Peyer's patch (tissue), 4 donors: ENCODE measurements at places on chromosomes 2 and 18. TPM values are rescaled to one million over a fixed set of nuclear protein-coding genes. Genes with fewer than 3 reads are reported as not detected.
A peak's percentile ranks its signal among the peaks of the same experiment; 100 is the strongest.

The FAM110C gene
- total RNA-seq: 39.2 TPM

GRCh38 chr2:8072907-8073306 lies 608.9 kb upstream of the ID2 start:
- no peak for DNase-seq

DNA sequence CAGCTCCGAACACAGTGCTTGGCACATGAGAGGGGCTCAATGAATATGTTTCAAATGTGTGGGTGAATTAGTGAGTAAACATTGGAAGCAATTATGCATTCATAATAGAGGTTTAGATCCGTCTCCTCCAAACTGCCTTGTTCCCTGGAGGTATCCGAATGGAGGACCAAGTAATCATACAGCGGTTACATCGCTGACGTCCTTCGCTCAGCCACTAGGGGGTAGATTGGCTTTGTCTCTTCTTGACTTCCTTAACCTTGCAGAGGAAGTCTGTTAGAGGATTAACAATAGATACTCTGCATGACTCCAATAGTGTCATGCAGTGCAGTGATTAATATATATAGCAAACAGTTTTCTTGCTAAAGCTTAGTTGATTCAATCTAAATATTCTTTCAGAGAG lies 517.0 kb downstream of the PTPRM start:
- DNase-seq: no peak

DNA sequence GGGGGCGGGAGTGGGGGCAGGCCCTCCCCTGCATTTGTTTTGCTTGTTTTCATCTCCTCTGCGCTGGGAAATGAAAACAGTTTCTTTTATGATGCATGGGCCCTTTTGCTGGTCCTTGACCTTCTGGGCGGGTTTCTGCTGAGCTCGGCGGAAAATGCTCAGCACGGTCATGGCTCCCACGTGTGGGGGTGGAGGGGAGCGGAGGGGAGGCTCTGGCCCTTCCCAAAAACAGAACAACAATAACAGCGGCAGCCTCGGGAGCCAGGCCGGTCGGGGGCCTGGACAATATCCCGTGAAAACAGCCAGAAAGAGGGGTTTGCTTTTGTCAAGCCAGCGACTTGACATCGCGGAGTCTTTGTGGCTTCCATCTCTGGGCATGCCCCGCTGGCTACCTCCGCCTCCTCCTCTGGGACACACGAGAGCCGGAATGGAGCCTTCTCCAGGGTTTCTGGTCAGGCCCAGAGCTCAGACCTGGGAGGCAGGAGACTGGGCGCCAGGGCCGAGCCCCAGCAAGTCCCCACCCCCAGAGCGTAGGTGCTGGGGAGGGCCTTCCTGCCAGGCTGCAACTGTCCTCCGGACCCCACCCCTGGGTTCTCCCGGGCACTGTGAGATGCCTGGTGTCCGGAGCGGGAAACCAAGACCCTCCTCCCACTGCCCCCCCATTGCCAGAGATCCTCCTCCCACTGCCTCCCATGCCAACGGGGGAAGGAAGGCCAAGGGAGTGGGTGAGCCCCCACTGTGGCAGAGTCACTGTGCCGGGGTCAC lies 35.9 kb upstream of the SNED1 start:
- DNase-seq: no peak

DNA sequence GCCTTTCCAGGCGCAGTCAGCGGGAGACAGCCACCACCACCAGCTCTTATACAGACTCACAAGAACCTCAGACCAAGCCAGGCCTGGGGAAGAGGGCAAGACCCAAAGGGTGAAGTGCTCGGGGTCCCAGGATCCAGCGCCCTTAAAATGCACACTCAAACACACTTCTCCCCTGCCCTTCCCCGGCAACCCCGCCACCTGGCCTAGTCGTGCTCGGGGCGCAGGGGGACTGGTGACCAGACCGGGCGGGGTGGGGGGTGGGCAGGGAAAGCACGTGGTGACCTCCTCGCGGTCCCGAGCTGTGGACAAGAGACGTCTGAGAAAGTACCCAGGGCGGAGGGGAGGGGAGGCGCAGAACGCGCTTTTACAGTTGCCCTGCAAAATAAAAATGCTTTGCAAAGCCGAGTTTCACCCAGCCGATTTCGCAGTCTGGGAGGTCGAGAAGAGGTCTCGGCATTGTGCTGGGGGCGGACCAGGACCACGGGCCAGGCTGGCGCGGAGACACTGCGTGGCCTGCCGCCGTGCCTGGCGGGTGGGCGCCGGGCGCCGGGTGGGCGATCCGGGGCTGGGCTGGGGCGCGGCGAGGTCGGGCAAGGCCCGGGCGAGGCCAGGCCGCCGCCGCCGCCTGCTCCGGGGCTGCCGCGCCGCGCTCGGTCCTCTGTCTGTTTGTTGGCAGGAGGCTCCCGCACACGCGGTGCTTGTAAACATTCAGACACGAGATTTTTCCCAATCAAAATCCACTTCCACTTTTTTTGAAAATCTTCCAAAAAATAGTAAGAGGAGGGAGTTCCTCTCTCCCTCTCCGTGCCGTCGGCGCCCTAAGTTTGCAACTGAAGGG lies 2.0 kb downstream of the BCL11A start:
- peak; percentile 59 for DNase-seq

DNA sequence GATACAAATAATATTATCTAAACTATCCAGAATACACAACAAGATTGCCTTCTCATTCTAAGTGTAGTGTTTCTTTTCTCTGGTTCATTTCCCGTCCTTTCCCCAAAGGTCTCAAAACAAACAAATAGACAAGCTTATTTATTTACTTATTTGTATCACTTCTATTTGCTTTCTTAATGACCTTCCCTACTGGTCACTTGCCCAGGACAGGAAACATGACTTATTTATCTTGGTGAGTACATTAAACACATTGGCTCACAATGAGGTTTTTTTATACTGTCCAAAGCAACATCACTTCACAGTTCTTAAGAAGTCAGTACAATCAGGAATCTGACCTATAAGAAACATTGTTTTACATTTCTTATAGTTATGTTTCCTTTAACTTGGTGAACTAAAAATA lies 123.3 kb upstream of the KYNU start:
- no peak for DNase-seq

GRCh38 chr2:107281637-107282036 lies 395.7 kb upstream of the ST6GAL2 start:
- DNase-seq: no peak

- DNase-seq: peak; percentile 60
Observed at GRCh38 chr18:3207565-3207964, 12.2 kb downstream of the MYOM1 start.

DNA sequence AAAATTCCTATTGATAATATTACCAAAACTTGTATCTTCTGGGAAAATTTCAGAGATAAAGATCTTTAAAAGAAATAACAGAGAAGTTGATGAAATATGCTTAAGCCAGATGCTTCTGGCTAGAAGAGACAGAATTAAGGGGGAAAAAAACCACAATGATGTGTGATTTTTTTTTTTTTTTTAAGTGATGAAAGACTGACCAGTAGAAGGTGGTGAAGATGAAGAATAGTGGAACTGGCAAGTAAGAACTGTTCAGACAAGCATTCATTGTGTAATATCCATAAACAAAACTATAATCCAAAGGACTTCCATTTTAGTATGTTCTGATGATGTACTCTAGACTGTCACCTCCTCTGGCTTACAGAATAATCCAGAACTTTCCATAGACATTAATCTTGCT lies 89.8 kb downstream of the INO80D start:
- no peak for DNase-seq

GRCh38 chr18:11883153-11883552 lies 25.0 kb downstream of the MPPE1 start:
- no peak for DNase-seq

The ONECUT2 gene
- total RNA-seq: 0.09 TPM

GRCh38 chr2:11753886-11754699 lies 7.7 kb downstream of the LPIN1 start:
- DNase-seq: peak; percentile 82

- no peak for DNase-seq
Observed at GRCh38 chr2:104850361-104851290, 3.3 kb upstream of the POU3F3 start.

GRCh38 chr2:158478237-158478636 lies 21.5 kb downstream of the PKP4 start:
- DNase-seq: no peak

DNA sequence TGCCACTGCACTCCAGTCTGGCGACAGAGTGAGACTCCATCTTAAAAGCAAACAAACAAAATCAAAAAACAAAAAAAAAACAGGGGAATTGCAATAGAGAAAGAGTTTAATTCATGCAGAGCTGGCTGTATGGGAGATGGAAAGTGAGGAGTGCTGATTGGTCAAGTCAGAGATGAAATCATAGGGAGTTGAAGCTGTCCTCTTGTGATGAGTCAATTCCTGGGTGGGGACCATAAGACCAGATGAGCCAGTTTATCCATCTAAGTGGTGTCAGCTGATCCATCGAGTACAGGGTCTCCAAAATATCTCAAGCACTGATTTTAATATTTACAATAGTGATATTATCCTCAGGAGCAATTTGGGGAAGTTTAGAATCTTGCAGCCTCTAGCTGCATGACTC lies 45.3 kb downstream of the FRZB start:
- no peak for DNase-seq

DNA sequence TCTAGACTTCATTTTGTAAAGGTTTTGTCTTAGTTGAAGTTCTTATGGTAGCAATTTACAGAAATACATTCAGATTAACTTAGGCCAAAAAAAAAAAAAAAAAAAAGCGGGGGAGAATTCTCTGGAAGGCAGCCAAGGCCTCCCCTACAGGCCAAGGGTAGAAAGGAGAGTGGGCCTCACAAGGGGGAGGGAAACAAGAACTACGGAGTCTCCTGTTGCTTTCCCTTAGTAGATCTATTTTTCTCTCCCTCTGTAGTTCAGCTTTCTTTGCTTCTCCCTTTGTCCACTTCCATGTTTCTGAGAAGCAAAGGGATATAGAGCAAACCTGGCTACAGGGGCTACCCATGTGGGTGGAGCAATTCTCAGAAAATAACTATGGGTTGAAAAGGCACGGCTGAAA lies 2.4 kb upstream of the STK11IP start:
- DNase-seq: no peak

The POTEI gene
- total RNA-seq: 0.53 TPM

GRCh38 chr2:17573804-17574175 lies 33.3 kb downstream of the VSNL1 start:
- no peak for DNase-seq

The RHBDD1 gene
- 24.2 TPM for total RNA-seq

The SCN2A gene
- total RNA-seq: 0.54 TPM

The INPP1 gene
- total RNA-seq: 33.6 TPM

GRCh38 chr2:133602538-133602937 lies 34.3 kb upstream of the NCKAP5 start:
- no peak for DNase-seq

- DNase-seq: peak; percentile 88
Observed at GRCh38 chr2:9139491-9140443, 66.8 kb upstream of the ASAP2 start.

The CKAP2L gene
- total RNA-seq: 19.0 TPM

The CNDP1 gene
- total RNA-seq: not detected

- DNase-seq: no peak
Observed at GRCh38 chr2:33453905-33454479, 22.5 kb upstream of the RASGRP3 start.

GRCh38 chr2:17935242-17935885 lies 56.9 kb downstream of the KCNS3 start:
- DNase-seq: no peak

DNA sequence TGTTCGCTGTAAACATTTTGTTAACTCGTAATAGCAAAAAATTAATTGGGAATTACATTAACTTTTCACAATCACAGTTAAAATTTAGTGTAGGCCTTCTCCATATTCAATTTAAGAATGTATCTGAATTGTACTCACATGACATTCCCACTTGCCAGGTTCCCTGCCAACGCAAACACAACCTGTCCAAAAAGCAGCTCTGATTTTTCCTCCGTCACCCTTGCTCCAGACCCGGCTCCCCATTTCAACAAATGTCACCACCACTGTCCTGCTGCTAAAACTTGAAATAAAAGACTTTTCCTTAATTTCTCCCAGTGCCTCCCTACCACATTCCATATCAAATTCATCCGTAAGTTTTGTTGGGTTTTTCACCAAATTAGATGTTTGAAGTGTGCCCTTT lies 120.3 kb downstream of the PIEZO2 start:
- no peak for DNase-seq

- DNase-seq: no peak
Observed at GRCh38 chr2:30359644-30360167, 87.3 kb upstream of the LCLAT1 start.

DNA sequence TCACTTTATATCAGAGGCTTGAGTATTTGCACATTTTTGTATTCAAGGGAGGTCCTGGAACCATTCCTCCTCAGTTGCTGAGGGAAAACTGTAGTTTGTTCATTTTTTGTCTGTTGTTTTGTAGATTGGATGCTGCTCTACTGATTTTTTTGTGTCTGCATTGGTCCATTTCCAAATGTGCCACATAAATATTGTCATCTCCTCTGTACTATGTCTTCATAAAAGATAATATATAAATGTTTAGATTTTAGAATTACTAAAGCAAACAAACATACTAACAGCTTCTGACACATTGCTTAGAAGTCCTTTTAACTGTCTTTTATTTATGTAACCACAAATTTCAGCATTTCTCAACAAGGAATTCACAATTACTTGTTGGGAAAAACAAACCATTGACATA lies 356.8 kb downstream of the PLCL1 start:
- no peak for DNase-seq

DNA sequence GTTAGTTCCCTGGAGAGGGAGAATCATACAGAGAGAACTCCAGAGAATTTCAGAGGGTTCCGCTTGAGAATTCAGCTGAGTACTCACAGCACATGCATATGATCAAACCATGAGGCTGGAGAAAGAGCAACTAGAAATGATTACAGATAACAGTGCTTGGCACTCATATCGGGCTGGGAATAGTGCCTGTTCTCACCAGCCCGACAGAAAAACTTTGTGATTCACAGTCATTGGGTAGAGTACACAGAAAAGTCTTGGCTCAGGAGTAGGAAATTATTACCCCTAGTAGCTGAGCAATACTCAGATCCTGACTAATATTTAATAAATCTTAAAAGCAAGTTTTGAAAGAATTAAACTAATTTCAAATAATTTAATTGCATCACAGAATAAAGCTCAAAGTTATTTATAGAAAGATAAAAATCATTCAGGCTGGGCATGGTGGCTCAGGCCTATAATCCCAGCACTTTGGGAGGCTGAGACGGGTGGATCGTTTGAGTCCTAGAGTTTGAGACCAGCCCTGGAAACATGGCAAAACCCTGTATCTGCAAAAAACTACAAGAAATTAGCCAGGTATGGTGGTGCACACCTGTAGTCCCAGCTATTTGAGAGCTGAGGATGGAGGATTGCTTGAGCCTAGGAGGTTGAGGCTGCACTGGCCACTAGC lies 6.8 kb downstream of the WDPCP start:
- no peak for DNase-seq

DNA sequence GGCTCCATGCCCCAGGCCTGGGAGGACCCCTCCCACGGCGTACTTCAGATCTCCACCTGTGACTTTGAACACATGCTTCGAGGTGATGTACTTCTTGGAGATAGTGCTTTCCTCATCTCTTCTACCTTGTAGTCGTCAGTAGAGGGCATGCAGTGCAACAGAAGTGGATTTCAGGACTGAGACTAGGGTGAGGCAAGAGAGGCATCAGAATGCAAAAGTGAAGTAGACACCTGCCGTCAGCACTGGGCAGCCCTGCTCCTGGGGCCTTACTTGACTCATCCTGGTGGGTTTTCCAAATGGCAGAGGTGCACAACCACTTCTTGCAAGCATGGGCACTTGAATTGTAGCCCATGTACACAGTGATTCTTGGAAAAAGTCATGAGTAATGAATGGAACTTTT lies 258.8 kb downstream of the NEDD4L start:
- no peak for DNase-seq
